ENCODE measurements at places on chromosomes 3 and 15.

- DNase-seq: no peak
Measured at GRCh38 chr15:39016706-39017105, 452.1 kb upstream of the RASGRP1 start.

DNA sequence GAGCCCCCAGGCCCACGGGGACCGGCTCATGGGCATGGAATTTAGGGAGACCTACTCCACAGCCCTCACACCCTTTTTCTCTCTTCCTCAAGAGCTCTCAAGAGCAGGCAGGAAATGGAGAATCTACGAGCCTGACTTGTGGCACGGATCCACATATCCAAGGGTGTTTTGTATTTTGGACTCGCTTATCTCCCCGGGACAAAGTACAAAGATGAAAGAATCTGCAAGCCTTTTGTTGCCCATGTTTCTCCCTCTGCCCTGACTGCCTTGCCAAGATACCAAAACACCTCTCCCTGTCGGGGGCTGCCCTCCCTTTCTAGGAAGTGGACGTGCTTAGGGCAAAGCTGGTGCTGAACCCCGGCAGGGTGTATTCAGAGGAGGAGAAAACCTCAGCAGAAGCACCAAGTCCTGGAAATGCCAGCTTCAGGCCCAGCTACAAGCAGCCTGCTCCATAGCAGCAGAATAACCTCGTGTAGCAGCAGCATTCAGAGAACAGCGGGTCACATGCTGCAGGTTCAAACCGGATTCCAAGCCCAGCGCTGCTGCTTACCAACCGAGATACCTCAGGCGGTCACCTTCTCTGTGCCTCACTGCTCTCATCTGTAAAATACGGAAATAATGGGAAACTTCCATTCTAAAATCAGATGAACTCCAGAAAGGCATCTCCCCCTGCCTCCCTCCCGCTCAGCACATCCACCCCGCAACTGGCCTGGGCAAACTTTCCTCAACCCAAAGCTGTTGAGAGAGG lies 35.2 kb downstream of the DNASE1L3 start:
- peak; percentile 49 for DNase-seq

DNA sequence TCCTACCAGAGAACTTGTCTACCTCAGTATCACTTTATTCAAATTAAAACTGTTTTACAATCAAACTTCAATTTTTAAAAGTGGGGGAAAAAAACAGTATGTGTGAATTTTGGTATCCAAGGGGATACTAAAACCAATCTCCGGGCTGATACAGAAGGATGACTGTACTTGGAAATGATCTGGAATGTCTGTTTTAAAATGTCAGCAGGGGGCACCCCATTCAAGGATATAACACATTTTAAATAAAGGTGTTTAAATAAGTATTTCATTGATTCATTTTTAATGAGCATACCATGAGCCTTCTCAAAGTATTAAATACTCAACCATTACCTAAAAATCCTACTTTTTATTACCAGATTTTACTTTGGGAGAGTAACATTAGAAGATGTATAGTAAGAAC lies 67.9 kb downstream of the ULK4 start:
- no peak for DNase-seq

DNA sequence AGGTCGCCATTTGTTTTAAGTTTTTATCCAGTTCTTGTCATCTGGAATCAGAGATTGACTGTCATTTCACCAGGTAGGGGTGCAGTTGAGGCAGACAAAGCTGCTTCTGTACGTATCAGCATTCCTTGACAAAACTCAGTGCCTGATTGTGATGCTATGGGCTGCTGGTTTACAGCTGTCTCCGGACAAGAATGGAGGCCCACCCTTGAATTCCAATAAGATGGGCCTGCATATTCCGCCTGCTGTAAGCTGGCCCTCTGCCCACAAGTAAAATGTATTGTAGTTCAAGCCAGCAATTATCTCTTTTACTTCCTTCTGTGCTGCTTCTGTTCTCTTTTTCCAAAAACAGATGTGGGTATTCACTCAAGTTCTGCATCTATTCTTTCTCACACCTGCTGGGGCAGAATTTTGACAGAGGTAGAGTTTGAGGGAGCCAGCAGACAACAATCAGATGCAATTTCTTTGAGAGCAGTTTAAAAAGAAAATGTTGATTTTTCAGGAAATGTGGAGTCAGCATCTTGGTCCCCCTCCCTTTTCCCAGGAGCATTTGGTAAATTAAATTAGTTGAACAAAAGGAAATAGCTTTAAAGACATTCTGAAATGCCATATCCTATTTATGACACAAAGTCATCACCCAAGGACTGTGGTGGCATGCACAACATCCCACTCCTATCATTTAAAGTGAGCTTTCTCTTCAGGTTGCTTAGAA lies 53.5 kb downstream of the IQCH start:
- no peak for DNase-seq

- no peak for DNase-seq
Measured at GRCh38 chr15:51908316-51908715, 63.3 kb downstream of the LEO1 start.

DNA sequence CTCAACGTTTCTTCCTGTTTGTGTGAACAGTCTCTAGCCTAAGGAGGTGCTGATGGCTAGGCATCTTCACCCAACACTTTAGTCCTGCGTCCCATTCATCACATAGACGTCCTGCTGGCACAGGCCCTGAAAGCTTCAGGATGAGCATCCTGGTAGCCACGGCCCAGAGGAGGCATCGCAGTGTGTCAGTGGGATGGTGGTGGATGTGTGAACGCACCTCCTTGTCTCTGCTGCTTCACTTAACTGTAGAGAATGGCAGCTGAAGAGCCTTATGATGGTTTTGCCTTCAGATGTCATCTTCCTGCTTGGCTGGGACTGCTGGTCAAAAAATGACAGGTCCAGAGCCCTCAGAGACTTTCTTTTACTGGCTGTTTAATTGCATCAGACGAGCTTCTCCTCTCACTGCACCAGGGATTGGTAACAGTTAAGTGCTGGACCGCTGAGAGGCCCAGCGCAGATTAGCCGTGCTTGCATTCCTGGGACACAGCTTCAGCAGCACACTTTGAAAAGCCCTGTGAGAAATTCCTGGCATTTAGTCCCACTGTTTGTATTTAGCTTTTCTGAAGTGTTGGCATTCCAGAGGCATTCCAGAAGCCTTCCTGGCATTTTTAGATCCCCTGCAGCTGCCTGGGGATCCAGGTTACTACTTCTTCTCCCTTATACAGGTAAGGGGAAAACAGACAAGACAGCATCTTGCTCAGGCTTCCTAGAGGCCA lies 132.4 kb upstream of the PLXNA1 start:
- DNase-seq: peak; percentile 97

DNA sequence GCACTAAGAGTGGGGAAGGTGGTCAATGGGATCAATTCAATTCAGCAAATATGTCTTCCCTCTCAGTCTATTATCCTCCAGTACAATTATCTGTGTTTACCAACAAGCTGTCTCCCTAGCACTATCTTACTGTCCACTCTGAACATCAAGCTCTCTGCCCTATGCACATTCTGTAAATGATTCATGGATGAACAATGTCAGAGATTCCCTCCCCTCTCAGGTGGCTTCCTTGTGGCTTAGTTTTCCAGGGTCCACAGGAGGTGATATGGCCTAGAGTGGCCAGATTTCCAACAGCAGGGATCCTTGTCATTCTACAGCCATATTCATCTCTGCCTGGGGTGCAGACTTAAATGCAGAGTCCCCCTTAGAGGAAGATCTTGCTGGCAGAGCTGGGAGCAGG lies 225.1 kb downstream of the UACA start:
- DNase-seq: no peak

DNA sequence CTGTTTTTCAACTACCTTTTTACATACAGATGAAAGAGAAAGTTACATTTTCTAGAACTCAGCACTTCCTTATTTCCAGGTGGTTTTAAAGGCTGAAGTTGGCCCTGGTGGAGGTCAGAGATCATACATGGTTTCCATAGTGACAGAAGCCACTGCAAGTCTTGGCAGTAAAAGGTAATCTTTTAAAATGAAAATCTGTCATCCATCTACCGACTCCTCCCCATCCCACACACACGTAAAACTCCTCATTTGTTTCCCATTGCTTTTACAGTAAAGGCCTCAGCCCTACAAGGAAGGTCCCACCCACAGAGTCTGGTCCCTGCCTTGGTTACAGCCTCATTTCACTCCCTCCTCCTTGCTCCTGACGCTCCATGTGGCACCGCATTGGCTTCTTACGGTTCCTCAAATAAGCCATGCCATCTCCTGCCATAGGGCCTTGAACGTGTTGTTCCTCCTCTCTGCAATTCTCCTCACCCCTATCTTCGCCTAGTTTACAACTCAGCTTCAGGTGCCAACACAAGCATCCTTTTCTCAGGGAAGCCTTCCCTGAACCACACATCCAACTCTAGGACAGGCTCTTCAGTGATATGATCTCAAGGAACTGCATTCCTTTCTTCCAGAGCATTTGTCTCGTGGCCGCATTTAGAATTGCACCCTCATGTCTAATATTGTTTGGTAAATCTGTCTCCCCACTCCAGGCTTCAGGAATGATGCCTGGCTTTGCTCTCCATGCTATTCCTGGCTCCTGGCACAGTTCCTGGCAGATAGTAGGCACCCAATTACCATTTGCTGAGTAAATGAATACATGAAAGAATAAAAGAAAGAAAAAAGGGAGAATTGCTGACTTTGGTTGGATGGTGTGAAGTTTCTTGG lies 2.6 kb downstream of the CYP19A1 start:
- no peak for DNase-seq

DNA sequence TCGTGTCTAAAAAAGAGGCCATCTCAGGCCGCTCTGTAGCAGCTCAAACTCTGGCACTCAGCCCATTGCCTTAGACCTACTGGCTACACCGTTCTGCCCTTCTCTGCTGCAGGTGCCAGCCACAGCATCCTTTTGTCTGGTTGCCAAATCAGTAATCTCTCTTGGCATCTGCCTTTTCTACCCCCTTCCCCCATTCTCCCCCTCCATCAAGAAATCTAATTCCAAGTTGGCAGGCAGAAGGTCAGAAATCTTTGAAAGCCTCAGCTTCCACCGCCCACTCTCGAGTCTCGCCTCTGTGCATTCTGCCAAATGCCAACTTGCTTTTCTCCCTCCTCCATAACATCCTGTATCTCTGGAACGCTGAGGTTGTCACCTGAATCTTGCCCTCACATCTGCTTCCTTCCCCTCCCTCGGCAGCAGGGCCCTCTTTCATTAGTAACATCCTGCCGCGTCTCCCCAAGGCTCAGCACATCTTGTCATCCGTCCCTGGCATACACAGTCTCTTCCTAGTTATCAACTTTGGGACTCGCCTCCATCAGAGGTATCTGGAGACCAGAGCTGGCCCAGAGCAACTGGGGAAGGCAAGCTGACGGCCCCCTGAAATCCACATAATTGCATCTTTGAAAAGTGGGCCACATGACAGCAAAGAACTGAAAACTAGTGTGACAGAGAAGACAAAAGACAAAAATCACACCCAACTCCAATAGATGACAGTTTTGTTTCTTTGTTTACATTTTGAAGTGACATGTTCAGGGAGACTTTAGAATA lies 312.0 kb upstream of the CCDC54 start:
- no peak for DNase-seq

GRCh38 chr3:30510596-30510995 lies 95.8 kb upstream of the TGFBR2 start:
- no peak for DNase-seq

DNA sequence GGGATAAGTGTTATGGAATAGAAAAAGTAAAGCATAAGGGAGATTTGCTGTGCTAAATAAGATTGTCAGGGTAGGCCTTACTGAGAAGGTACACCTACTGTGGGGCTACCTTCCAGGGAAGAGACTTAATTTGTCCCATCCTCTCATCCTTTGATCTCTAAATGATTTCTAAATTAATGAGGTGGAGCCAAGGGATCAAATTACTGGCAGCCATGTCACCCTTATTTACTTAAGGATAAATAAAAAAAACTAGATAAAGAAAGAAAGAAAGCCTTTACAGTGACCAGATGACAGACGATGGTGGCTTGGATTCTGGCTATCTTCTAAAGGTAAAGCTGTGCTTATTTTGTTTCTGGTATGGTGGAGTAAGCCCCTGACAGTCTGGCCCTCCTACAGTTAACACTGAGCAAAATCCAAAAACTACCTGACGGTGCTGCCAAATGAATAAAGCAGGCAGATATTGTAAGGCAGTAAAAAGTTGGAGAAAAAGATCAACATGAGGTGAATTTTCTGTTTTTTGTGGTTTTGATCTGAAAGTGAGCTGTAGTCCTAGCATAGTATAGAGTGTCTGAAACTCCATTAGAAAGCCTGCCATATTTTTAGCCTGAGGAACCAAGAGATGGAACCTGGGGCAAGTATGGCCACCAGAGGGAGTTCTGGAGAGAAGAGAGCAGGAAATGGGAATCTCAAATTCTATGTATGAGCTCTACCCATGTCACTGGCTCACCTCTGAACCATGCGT lies 285.1 kb upstream of the MANF start:
- DNase-seq: peak; percentile 63

DNA sequence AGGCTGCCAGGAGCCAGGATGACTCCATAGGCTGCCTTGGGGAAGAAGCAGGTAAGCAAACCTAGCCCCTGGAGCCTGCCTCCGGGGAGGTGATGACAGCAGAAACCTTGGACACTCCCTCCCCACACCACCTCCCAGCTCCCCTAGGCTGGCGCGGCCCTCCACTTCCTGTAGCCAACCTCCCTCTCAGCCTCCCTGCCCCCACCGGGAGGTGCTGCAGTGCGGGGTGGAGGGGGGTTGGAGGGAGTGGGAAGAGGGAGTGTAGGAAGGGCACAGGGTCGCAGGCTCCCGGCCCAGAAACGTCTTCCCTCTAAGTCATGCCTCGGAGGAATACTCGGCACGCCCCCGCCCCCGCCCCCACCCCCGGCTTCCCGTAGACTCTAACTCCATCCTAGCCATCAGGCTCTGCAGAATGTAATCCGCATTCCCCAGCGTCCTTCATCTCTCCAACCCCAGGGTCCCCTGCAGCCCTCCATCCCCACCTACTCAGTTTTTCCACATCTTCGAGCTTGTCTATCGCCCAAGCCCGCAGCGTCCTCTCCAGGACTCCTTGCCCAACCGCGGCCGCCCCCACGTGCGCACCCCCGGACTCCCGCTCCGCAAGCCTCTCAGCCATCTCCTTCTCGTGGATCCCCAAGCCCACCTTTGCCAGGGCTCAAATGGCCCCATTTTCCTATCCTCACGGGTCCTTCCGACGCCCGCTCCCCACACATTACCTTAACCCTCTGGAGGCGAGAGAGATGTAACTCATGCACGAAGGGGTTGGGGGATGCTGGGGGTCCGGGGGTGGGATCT lies 528 bp downstream of the LPCAT4 start:
- peak; percentile 92 for DNase-seq

- no peak for DNase-seq
Measured at GRCh38 chr15:95086531-95087252, 855.3 kb downstream of the MCTP2 start.

Measured in ELF-1 (cell line).